NT2/D1 (cell line): ENCODE measurements at places on chromosomes 6 and 20.

- no peak for DNase-seq
Observed at GRCh38 chr6:36725581-36725980, 28.0 kb downstream of the RAB44 start.

GRCh38 chr6:41347378-41348050 lies 12.1 kb downstream of the NCR2 start:
- DNase-seq, result no peak

DNA sequence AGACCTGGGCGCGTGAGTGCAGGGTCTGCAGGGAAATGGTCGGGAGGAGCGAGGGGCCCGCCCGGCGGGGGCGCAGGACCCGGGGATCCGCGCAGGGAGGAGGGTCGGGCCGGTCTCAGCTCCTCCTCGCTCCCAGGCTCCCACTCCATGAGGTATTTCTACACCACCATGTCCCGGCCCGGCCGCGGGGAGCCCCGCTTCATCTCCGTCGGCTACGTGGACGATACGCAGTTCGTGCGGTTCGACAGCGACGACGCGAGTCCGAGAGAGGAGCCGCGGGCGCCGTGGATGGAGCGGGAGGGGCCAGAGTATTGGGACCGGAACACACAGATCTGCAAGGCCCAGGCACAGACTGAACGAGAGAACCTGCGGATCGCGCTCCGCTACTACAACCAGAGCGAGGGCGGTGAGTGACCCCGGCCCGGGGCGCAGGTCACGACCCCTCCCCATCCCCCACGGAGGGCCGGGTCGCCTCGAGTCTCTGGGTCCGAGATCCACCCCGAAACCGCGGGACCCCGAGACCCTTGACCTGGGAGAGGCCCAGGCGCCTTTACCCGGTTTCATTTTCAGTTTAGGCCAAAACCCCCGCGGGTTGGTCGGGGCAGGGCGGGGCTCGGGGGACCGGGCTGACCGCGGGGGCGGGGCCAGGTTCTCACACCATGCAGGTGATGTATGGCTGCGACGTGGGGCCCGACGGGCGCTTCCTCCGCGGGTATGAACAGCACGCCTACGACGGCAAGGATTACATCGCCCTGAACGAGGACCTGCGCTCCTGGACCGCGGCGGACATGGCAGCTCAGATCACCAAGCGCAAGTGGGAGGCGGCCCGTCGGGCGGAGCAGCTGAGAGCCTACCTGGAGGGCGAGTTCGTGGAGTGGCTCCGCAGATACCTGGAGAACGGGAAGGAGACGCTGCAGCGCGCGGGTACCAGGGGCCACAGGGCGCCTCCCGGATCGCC lies 54.2 kb upstream of the HLA-A start:
- no peak for DNase-seq

GRCh38 chr20:4555188-4555890 lies 166.4 kb upstream of the PRND start:
- no peak for DNase-seq

DNA sequence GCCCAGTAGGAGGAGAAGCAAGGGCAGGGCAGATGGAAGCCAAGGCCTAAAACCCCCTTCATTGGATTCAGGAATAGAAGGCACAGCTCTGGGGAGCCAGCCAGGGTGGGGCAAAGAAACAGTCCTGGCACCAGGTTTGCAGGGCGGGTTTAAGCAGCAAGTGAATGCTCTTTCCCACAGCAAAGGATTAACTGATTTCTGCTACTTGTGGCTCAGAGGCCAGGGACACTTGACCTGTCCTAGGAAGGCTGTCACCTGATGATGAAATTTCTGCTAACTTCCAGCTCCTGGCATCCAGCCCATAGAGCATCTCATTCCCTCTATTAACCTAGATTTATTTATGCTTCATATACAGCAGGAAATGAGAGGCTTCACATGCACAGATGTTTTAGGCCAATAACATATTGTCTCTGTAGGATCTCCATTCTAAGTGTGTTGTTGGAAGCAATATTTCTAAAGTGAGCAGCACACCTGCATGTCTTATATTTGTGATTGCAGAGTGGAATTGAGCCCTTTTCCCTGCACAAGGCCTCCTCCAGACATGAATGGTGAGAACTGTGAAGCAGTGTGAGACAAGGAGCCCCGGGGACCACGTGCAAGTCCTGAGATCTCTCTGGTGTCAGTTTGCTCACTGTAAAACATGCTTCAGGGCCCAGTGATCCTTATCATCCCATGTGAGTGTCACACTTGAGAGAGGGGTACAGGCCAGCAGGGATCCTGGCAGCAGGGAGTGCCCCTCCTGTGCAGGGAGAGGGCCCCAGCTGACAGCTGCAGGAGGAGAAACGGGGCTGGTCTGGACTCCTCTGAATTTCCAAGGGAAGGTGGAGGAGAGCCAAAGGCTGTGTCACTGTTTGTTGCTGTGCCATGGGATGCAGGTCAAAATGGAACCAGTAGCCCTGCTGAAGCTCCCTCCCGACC lies 41.1 kb upstream of the CST5 start:
- DNase-seq, result no peak

- no peak for DNase-seq
Observed at GRCh38 chr6:42403421-42403820, 48.3 kb downstream of the TRERF1 start.

GRCh38 chr6:169247991-169248390 lies 5.7 kb downstream of the THBS2 start:
- DNase-seq, result no peak

GRCh38 chr6:103231181-103231580 lies 1628.5 kb downstream of the HACE1 start:
- DNase-seq, result no peak

- no peak for DNase-seq
Observed at GRCh38 chr6:30951907-30952469, 11.2 kb downstream of the MUCL3 start.

- no peak for DNase-seq
Observed at GRCh38 chr6:14569394-14569793, 451.8 kb downstream of the CD83 start.

DNA sequence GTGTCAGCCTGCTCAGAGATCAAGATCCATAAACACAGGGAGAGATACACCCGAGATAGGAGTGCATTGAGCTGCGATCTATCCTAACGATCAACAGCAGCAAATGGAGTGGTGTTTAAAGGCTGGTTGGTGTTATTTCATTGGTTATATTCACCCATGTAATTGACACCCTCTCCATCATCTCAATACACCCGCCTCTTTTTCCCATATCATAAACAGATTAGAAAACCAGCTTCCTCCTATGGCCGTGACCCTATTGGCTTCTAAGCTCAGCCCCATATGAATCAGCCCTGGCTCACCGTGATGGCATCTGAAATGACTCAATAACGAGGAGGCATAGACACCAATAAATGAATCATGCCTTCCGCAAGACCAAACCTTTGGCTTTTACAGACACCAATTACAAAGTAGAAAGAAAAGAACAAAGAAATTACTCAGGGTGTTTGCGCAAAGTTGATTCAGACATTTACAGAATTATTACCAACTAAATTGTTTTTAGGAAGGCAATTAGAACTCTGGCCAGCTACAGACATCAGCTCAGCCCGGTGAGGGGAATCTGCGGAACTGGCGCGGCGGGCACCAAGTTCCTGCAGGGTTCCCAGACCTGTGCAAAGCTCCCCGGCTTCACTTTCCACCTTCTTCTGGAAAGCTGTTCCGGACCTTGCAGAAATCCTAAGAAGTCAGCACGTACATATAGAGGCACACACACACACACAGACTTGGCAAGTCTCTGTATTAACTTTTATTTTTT lies 11.5 kb downstream of the PMEPA1 start:
- no peak for DNase-seq

GRCh38 chr6:164150232-164150631 lies 735.7 kb downstream of the QKI start:
- DNase-seq, result no peak

- no peak for DNase-seq
Observed at GRCh38 chr6:35213824-35214756, at the start of gene SCUBE3. Gene SCUBE3 (plus strand): TSS chr6:35213956. CDS start chr6:35214419, 463 bp downstream.

GRCh38 chr6:121499666-121500065 lies 64.2 kb downstream of the GJA1 start:
- DNase-seq, result no peak

GRCh38 chr6:39653612-39654011 lies 71.6 kb downstream of the KIF6 start:
- DNase-seq, result no peak

- no peak for DNase-seq
Observed at GRCh38 chr6:5215159-5215558, 45.6 kb downstream of the LYRM4 start.

DNA sequence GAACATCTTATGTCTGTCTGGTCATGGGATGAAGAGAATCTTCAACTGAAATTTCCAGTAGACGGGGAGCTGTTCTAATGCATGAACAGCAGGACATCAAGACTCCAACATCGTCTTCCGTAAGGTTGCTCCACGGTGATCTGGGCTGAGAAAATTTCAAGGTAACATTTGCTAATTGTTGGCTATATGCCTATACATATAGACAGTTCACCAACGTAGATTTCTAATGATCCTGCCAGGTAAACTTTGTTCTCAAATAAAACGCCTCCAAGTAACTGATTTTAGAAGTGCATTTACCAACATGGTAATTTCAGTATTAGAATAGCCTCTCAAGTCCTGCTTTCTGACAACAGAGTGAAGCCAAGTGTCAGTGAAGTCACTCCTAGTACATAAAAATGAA lies 11.3 kb upstream of the PXDC1 start:
- no peak for DNase-seq

- DNase-seq, result no peak
Observed at GRCh38 chr6:35391240-35391968, 49.0 kb downstream of the PPARD start.

DNA sequence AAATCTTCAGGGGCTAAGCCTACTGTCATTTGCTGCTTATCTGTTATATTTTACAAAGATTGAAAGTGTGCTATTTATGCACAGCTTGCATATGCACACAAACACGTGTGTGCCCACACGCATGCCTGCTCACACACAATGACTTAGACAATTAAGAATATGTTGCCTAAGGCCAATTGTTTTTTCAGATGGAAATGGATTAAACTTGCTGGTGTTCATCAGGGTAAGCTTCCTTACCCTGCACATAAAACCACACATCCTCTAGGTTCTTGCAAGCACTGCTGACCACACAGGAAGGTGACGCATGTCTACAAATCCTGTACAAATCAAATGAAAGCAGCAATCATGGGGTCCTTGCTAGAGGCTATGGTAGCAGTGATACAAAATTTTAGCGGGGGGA lies 58.4 kb downstream of the GJA10 start:
- DNase-seq, result no peak

DNA sequence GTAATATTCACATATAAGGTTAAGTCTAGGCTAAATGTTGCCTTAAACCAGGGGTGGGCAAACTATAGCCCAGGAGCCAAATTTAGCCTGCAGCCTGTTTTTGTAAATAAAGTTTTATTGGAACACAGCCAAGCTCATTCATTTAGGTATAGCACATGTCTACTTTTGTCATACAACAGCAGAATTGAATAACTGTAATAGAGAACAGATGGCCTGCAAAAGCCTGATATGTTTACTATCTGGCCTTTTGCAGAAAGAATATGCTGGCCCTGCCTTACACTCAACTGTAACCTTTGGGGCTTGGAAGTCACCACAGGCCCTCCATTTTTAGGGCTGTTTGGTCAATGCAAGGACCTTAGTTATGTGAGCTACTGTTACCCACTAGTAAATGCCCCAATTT lies 17.7 kb upstream of the BCLAF1 start:
- no peak for DNase-seq

- no peak for DNase-seq
Observed at GRCh38 chr20:275791-276190, 14.8 kb downstream of the C20orf96 start.

DNA sequence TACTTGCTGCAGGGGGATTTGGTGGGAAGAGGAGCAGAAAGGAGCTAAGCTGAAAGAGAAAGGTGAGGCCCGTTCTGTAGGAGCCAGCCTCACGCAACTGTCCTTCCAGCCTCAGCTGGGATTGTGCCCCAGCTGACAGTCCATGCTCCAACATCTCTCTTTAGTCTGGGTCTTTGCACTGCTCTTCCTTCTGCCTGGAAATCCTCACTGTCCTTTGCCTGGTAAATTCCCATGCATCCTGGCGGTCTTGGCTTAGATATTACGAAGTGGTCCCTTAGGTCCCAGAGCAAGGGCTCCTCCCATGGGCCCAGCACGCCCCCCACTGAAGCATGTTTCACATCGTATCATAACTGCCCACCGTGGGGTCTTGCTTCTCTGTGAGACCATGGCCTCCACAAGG lies 52.2 kb downstream of the FGD2 start:
- no peak for DNase-seq

- peak; percentile 58 for DNase-seq
Observed at GRCh38 chr6:44265007-44265721, at the start of gene NFKBIE. Gene NFKBIE (minus strand): TSS chr6:44265551. CDS start chr6:44265346, 205 bp downstream.

GRCh38 chr20:49913399-49914047 lies 1.8 kb downstream of the SPATA2 start:
- no peak for DNase-seq

DNA sequence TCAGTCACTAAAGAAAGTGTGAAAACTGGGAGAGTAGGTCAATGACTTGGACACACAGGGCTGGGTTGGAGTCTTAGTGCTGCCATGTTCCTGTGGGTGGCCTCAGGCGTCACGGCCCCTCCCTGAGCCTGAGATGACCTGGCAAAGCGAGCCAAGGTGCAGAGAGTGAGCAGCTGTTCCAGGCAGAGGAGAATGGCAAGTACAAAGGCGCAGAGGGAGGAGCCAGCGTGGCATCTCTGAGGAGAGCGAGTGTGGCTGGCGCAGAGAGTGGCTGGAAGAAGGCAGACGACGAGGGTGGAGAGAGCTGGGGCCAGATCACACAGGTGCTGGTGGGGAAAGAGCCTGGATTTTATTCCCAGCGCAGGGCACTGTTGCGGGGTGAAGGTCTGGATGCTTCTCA lies 20.6 kb upstream of the CHMP4B start:
- DNase-seq, result no peak

- no peak for DNase-seq
Observed at GRCh38 chr20:4726710-4727397, 5.1 kb downstream of the PRND start.

DNA sequence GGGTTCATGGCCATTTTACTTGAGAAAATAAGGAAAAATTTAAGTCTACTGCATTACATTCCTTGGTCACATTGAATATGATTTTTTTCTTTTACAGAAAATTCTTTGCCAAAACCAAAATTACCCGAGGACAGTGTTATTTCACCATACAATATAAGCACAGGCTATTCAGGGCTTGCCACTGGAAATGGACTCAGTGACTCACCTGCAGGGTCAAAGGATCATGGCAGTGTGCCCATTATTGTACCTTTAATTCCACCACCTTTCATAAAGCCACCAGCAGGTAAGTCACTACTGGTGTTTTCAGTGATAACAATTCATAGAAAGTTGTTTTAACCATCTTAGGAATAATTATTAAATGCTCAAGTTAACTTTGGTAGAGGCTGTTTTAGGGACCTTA lies 16.2 kb downstream of the SOBP start:
- DNase-seq, result no peak

DNA sequence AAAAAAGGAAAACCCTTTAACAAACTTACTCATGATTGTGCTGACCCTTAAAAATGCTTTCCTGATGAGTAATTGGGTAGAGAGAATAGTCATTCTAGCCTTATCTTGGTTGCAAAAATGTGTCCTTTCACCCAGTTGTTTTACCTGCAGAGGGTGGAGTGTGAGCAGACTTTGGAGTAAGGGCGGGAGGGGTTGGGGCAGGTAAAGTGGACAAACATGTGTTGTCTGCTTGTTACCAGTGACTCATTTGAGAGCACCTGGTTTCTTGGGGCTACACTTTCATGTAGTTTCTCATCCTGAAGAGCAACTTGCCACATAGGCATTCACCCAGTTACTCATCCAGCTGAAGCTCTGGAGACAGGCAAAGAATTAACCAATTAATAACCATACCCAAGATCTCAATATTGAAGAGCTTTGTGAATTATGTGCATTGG lies 121.1 kb downstream of the TNFRSF21 start:
- no peak for DNase-seq
